ENCODE measurements at places on chromosomes 11 and 22.

DNA sequence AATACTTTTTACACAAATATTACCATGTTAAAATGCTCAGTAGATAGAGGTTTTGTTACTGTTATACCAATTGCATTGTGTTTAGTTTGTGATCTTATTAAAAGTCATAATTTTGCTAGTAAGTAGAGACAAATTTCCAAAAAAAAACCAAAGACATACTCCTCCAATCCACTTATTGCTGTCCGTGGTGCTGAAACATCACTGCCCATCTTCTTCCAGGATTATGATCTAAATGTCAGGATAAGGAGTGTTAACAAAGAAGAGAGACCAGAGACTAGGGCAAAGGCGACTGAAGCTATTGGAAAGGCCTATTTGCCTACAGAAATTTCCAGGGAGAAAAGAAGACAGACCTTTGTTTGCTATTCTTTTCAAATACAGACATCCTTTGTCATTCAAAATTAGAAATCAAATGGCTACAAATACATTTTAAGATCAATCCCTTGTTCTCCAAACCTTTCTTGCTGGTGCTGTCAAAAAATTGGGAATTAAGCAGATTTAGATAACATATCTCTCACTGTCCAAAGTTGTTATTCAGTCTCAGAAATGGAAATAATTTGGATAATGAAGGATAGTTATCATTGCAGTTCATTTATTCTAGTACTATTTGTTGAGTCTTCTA lies 199.7 kb downstream of the C11orf91 start:
- no peak for DNase-seq

GRCh38 chr11:111422494-111423249 lies 43.6 kb upstream of the POU2AF1 start:
- DNase-seq = no peak

- DNase-seq = no peak
Observed at GRCh38 chr22:48577014-48577690, 1250.5 kb downstream of the BRD1 start.

DNA sequence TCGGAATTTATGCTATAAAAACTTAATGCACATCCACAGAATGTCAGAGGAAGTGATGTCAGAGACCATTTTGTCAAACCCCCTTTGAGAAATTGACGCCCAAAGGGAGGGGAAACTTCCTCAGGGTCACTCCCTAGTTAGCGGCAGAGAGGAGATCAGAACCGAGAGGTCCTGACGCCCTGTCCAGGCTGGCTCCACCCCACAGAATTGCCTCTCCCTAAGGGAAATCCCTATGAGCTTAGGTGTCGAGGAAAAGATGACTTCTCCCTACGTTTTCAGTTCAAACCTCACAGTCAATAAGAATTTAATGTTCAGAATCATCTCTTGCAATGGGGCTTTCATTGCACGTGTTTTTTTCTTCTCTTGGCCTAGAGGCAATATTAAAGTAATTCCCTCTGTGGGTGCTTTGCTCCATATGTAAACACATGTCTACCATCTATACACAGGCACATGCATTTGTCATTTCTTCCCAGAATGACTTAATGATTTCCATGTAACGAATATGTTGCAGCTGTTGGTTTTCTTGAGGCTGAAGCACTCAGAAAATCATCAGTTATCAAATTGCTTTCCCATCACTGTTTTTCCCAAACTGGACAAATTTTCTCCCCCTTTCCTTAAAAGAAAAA lies 148.7 kb upstream of the TIMP3 start:
- no peak for DNase-seq
